Stimulated activated naive CD4-positive, alpha-beta T cell (primary cell): ENCODE measurements at places on chromosomes 1 and 21.

DNA sequence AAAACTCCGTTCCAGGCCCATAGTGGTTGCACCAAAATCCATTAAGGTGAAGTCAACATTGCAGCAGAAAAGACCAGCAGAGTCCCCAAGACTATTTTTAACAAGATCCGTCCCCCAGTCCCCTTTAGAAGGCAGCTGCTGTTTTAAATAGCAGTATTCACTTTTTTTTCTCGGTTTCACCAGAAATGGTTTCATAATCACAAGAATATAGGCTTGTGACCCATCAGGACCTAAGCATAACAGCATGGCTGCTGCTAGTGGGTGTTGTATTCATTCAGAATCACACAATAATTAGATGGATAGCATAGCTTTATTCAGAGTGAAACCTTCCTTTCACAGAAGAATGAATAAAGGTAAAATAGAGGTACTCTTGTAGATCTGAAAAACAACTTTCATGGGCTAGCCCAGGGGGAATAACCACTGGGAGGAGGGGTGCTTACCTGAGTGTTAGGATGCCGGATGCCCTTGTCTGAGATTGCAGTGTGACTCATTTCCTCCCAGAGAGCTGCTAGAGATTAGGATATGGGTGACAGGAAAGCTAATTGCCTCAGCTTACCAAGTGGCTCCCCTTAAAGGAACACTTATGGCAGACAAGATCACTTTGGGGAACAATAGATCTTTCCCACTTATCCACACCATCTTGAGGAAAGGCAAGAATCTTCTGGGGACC, 35.0 kb downstream of the ACKR1 start:
- no peak for DNase-seq

DNA sequence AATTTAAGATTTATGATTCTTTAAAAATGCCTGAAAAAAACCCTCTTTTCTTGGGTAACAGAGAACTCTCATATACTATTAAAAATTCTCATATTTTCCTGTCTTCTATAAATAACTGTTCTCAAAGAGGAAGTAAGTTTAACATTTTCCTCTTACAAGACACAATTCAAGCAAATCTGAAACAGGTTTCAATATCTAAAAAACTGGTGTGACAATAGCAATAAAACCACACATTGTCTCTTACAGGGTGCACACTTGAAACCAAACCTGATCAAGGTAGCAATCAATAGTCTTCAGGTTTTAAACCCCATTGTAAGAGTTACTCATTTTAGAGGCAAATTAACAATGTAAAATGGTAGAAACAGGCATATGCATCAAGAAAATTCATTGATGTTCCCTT, 28.0 kb downstream of the FUBP1 start:
- DNase-seq, result no peak

DNA sequence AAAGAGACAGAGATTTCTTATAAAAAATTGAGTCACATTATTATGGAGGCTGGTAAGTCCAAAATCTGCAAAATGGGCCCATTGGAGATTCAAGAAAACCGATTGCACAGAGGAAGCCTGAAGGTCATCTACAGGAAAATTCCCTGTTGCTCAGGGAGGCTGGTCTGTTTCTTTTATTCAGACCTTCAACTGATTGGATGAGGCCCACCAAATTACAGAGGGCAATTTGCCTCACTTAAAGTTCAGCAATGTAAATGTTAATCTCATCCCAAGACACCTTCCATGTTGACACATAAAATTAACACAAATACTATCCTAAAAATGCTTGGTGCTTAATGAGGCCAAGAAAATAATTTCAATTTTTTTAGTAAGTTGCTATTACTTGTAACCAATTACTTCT, 219.2 kb upstream of the RUNX1 start:
- no peak for DNase-seq

- DNase-seq, result no peak
These were observed 2.8 kb upstream of the NGF start for GRCh38 chr1:115340879-115341278.

GRCh38 chr1:111955755-111956154, 33.7 kb downstream of the KCND3 start:
- no peak for DNase-seq

DNA sequence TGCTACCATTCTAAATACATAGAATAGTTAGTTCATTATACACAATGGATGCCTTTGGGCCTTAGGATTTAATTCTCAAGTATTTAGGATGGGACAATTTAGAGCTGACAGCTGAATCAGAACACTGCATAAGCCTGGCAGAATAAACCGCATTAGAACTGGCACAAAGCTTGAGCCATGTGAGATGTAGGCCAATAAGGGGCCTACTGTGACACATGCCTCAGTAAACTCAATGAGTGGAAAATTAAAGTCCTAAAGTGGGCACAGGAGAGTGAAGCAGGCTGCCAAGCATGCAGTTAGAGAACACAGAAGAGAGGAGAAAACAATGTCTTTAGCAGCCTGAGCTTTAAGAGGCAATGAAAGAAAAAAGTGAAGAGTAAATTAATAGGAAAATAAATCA, 24.3 kb downstream of the SCYL3 start:
- DNase-seq, result no peak

DNA sequence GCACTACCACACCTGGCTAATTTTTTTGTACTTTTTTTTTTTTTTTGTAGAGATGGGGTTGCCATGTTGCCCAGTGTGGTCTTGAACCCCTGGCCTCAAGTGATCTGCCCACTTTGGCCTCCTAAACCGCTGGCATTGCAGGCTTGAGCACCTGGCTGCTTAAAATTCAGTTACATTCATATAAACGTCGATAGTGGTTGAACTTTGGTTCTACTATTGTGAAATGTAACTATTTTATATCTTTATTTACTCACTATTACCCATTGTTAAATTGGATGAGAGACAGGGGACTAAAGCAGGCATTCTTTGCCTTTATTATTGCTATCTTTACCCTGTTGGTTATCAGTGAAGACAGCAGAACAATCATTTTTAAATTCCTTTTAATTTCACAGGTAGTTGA, 6.2 kb downstream of the SNX27 start:
- DNase-seq, result no peak

DNA sequence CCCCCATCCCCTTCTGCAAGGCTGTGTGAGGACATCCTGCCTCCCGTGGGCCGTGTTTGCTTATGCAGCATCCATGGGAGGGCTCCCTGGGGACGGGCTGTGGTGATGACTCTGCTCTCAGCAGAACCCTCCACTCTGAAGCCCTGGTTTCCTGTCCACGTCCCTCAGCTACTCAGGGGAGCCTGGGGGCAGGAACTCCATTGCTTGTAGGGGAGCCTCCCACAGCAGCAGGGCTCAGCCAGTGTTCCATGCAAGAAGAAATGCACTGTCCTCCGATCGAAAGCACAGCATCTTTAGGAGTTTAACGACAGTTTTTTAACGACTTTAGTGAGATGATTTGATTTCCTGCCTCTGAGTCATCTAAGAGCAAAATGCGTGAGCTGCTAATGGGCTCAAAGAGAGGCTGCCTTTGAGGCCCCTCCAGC, 8.3 kb upstream of the KCNAB2 start:
- DNase-seq, result no peak

DNA sequence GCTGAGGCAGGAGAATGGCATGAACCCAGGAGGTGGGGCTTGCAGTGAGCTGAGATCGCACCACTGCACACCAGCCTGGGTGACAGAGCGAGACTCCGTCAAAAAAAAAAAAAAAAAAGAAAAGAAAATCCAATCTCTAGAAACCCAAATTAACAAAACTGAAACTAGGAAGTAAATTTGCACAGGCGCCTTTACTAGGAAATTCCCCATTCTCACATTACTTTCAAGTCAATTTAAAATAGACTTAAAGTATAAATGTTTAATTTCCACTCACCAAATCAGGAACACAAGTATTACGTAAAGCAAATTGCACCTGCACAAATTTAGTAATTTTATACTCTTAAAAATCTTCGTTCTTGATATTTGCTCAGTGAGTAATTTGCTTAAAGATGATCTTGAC, 67.8 kb upstream of the BCAR3 start:
- DNase-seq, result no peak

DNA sequence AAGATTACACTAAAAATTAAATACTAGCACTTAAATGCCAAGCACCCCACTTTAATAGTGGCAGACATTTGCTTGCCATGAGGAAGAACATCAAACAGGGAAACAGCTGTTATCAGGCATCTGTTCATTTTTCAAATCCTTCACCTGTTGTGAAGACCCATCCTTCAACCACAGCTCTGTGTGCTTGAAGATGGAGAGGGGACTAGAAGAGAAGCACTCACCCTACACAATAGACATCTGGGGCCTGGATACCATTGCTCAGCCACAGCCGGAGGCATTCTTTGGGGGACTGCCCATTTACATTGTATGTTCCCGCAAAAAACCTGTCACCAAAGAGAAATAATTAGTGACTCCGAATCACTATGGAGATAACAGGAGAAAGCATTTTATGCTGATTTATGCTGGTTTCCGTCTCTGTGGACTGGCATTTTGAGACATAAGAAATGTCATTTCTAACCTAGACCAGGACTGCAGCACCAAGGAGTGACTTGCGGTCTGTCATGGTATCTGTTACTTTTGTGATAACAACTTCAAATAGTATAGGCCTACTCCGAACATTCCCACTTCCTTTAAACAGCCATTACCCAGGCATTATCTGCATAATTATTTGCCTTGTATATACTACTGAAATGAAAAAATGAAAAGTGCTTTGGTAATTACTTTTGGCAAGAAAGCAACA, 28.8 kb upstream of the MTF1 start:
- no peak for DNase-seq

GRCh38 chr1:40847023-40847745, 15.0 kb downstream of the CITED4 start:
- DNase-seq, result no peak

DNA sequence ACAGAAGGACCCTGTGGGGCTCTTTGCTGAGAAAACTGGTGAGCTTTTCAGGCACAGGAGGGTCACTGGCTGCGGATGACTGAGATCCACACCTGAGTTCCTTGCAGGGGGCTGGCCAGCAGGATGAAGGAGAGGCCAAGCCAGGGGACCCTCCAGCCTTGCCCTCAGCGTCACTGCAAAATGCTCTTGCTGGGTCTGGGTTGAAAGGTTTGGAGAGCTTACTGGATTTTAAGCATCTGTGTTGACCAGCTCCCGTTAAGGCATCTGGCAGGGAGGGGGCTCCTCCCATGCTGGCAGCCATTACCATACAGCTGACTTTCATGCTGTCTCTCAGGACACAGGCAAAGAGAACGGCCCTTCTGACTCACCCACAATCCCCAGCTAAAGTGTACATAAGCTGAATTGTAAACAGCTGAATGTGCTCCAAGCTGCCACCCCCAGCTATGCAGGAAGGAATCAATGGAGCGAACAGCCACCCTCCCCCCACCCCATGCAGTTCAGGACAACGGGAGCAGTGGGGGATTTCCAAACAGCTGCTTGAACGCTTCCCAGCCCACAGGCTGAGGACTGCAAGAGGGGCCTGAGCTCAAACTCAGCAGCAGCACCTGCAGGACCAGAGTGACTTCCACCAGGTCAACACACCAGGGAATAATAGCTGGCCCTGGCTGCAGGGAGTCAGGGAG, 21.3 kb upstream of the A3GALT2 start:
- no peak for DNase-seq

GRCh38 chr1:61450454-61450853, 274.5 kb downstream of the TM2D1 start:
- no peak for DNase-seq

DNA sequence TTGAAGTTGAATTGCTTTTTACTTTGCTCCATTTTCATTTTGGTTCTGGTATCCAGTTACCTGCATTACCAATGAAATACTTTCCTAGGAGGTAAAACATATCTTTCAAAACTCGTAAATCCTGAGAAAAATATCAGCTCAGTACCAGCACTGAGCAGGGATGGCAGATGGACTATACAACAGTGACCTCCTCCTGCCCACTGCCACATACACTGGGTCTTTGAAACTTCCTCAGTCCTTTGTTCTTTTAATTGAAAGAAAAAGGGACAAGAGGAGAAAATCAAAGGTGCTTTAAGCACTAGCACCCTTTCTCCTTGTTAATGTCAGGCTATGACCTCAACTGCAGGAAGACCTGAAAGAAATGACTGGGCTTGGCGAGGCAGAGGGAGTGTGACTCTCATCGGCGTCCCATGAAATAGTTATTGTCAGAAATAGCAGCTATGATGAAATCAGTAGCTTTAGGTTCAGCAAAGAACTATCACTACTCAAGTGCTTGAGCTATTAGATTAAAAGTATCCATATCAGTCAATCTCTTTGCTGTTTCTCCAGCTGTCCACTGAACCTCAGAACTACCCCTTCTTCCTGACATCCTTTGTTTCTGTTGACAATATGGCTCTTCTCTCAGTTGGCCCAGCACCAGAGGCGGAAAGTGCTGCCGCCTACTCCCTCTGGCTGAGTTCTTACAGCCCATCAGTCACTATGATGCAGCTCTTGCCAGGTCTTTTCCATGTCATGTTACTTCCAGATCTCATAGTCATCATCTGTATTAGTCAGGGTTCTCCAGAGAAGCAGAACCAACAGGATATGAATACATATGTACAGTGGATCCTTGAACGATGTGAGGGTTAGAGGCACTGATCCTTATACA, 207.0 kb upstream of the MAP1LC3C start:
- DNase-seq, result no peak

- DNase-seq, result no peak
These were observed 214.5 kb downstream of the VAV3 start for GRCh38 chr1:107750364-107750959.

DNA sequence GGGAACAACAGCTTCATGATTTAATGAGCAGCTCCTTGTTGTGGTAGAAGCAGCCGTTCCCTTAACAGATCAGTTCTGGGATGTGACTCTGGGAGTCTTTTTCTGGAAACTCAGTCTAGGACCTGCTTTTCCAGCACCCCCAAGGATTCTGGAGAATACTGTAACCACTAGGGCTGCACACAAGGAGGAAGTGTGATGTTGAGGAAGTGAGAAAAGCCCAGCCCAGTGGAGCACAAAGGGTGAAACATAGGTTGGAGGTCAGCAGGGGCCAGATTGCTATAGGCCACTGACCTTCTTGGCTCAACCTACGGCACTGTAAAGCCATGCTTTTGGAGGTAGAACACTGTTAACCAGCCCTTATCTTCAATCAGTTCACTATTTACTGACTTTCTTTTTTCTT, 10.1 kb upstream of the PLA2G5 start:
- no peak for DNase-seq

DNA sequence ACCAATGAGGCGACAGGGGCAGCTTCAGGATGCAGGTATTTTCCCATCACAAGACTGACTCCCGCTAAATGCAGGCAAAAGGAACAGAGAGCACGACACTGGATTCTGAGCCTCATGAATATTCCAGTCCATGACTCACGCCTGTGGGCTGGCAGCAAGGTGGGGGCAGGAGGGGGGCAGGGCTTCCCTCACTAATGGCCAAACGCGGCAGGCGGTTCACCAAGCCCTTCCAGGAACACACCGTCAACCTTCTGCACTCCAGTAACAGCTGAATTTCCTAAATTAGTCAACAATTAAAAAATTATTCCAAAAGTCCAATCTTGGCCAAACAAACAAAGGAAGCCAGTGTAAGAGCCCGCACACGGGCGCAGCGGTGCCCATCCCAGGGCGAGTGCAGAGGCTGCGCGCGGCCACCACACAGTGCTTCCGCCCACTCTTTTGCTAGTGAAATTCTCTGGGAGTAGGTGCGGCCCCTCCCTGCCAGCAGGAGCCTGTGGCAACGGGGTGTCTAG, 12.5 kb upstream of the GPR153 start:
- DNase-seq, result no peak

- no peak for DNase-seq
These were observed 19.1 kb downstream of the GALNT2 start for GRCh38 chr1:230086151-230086550.
